Activated CD4-positive, alpha-beta T cell treated with anti-CD3 and anti-CD28 coated beads, Interleukin-10, Interleukin-2, amounts not matched to agents 100 ng/mL and 50 ng/mL, durations not matched to agents 16 hours and 8 hours (primary cell): ENCODE measurements at places on chromosomes 7 and 10.
A peak's percentile ranks its signal among the peaks of the same experiment; 100 is the strongest.

DNA sequence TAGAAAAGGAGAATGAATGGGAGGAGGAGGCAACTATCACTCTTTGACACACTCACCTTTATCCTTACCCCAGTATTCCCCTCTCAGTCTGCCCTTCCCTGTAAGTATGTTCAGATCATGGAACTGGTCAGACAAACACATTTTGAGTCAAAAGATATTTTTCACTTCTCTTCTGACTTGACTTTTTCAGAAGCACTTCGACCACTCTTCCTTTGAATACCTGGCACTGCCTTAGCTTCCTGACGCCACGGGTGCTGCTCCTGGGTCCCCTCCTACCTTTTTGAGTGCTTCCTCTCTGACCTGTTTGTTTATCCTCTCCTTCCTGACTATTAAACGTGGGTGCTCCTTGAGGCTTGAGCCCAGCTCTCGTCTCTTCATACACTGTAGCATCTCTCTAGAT, 19.8 kb upstream of the C10orf67 start:
- peak; percentile 76 for DNase-seq

DNA sequence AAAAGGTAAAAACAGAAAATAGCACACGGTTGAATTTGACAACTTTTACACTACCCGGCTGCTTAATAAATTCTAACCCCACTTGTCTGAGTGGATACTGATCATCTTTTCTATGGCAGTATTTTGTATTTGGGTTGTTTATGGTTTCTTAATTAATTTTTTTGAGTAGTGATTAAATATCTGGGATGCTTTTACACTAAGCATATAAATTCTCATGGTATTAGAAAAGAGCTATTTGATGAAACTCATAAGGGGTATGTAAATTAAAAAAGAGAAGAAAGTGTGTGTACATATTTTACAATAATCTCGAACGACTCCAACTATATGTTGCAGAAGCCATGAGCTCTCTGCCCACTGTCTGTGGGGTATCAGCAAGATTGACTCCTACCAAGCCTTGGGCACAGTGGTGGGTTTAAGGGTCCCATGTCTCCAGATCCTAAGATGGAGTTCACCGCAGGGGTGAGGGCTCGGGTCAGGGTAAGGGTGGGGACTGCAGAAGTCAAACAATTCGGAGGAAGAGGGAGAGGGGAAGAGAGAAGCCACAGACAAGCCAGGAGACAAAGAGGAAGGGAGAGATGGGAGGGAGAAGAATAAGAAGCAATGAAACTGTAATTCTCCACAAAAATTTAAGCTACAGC, 7.6 kb upstream of the HOXA13 start:
- no peak for DNase-seq

GRCh38 chr10:119980956-119981750, 88.6 kb downstream of the SEC23IP start:
- DNase-seq, result no peak

DNA sequence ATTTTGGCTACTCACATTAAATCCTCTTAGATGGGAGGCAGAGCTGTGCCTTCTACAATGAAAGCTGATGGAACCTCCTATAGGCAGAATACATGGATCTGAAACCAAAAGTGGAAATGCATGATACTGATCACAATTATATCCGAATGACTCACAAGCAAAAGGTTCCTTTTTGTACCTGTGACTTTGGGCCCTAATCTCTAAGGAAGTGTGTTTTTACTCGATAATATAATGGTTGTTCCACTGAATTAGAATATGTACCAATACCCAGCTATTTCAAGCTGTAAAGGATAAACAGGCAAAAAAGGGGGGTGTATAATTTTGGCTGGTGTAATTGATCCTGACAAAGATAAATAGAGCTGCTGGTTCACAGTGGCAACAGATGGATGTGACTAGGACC, 17.6 kb upstream of the LAMB1 start:
- no peak for DNase-seq

DNA sequence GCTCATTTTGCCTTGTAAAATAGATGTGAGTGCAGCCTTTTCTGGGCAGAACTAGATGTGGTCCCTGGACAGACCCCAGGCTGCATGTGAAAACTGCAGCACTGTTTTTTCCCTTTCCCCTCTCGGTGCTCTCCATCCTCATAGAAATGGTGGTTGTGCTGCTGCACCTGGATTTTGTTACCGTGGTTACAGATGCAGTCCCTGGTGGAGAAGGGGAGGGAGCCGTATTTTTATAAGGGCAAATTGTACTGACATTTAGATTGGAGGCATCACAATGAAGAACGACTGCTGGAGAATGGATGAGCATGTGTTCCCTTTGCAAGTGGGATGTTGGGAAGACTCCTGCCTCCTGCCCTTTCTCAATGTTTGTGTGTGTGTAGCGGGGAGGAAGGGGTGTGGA, 469.9 kb downstream of the CCSER2 start:
- no peak for DNase-seq

GRCh38 chr10:30818010-30818660, 188.6 kb upstream of the LYZL2 start:
- DNase-seq, result no peak

DNA sequence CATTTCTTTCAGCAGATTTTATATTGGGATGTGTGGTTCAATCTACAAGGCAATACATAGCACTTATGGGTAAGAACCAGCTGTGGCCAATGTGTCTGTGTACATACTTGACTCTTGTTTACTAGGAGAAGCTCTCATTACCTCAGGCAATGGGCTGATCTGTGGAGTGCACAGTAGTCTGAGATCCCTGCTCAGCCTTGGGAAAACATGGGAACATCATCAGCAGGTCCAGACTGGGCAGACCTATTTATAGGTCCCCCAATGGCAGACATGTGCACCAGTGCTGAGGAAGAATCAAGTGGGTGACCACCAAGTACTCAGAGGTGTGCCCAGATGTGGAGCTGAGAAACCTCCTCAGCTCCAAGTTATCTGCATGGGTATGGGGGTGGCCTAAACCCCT, 349.7 kb downstream of the KIF20B start:
- DNase-seq, result no peak

GRCh38 chr10:100730725-100731406, 14.5 kb upstream of the PAX2 start:
- DNase-seq, result peak; percentile 63

DNA sequence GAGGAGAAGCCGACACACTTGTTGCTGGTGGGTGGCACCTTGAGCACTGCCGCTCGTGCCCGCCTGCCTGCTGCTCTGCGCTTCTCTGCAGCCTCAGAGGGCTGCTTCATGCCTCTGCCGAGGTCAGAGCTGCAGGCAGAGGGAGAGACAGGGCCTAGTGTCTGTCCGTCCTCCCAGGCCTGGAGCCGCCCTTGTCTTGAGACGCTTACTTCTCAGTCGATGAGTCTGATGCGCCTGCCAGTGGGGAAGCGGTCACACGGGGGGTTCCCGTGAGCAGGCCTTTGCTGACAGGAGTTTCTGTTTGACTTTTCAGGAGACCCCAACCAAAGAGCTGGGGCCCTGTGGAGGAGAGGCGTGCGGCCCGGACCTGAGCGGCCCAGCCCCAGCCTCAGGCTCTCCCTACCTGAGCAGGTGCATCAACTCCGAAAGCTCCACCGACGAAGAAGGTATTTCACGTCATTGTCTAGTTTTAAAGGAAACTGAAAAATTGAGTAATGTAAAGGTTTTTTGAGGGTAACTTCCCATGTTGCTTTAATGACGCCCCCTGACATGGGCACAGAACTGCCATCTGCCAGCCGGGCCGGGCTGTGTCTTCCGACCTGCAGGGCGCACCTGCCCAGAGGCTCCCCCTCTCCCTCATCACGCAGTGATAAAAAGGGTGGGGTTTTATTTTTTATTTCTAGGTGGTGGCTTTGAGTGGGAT, 7.8 kb upstream of the BHLHA15 start:
- no peak for DNase-seq

GRCh38 chr10:7511612-7512011, 100.8 kb upstream of the SFMBT2 start:
- DNase-seq, result no peak

DNA sequence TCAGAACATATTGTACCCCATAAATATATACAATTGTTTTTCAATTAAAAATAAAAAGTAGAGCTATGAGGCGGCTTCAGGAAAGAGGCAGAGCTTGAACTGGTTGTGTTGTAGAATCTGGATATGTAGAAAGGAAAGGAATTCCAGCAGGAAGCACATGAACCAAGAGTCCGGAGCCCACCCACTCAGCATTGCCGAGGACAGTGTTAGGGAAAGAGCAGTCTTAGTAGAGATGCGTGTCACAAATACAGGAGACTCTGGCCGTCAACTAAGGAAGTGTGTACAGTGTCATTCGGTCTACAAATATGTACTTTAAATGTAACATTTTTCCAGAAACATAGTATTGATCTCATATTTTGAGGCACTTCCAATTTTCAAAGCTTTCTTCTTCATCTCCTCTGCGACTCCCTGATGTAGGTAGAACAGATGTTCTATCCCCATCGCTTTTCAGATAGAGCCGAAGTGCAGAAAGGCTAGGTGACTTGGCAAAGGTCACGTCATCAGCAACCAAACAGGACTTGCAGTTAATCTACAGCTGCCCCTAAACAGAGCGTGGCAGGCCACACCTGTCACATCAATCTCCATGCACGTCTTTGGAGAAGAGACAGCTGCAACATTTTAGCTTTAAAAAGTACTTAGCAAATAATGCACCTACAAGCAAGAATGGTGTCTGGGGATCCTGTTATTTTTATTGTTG, 25.3 kb upstream of the GJD4 start:
- DNase-seq, result no peak

- DNase-seq, result no peak
These were observed 165.0 kb downstream of the KMT2E start for GRCh38 chr7:105178928-105179541.

DNA sequence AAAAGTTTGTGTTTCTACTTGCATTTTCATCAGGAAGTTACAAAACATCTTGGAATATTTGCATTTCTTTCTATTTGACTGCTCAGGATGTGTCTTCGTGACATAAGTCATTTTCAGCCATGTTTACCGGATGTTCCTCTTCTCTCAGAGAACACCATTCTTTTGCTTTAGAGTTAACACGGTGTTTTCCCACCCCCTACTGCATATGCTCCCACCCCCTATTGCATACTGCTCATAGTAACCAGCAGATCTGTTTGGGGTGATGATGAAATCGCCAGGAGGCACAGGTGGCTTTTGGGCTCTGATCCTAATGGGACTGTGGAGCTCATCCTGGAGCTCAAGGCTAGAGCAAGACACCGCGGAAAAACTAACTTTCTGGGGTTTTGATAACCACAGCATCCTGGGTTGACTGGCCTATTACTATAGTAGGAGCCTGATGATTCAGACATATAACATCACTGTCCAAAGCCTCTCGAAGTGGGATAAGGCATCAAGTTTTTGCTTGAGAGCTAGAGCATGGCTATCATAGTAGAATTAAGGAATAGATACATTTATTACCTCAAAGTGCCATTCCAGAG, 65.1 kb upstream of the BET1 start:
- DNase-seq, result no peak
